ENCODE measurements at places on chromosomes 3 and 15.

DNA sequence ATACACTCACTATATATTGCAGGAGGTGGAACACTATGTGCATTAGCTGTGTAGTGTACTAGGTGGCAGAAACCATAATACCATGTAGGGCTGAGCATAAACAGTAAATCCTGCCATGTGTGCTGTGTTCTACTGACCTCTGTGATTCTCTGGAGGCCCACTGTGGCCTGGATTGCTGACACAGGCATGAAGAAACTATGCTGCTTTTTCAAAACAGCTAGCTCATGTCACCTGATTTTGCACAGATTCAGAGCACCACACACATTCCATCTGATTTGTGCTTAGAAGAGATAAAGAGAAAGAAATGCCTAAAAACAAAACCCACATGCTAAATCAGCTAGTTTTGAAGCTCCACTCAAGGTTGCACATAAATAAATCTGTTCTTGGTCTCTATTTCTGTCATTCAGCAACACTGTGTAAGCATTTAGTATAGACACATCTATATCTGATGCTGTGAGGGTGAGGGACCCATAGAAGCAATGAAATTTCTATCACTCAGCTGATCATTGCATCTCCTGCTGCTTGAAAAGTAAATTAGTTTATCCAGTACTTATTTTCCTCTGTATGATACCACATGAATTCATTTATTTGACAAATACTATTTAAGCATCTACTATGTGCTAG is 1007.7 kb upstream of the SEMA6D start:
- DNase-seq = no peak

- DNase-seq = peak; percentile 26
These were observed 34.3 kb downstream of the PRR23E start for GRCh38 chr3:127226946-127227842.

- no peak for DNase-seq
These were observed 19.8 kb downstream of the WDR73 start for GRCh38 chr15:84634228-84634837.

GRCh38 chr3:146218880-146219866 is 31.7 kb downstream of the PLSCR4 start:
- peak; percentile 34 for DNase-seq

GRCh38 chr3:3446251-3446650 is 266.8 kb upstream of the CRBN start:
- no peak for DNase-seq

- no peak for DNase-seq
These were observed 38.4 kb upstream of the ALCAM start for GRCh38 chr3:105328338-105328730.

GRCh38 chr3:140341203-140341602 is 336.7 kb upstream of the TRIM42 start:
- DNase-seq = no peak

- no peak for DNase-seq
These were observed 52.7 kb upstream of the OXTR start for GRCh38 chr3:8822141-8822540.

DNA sequence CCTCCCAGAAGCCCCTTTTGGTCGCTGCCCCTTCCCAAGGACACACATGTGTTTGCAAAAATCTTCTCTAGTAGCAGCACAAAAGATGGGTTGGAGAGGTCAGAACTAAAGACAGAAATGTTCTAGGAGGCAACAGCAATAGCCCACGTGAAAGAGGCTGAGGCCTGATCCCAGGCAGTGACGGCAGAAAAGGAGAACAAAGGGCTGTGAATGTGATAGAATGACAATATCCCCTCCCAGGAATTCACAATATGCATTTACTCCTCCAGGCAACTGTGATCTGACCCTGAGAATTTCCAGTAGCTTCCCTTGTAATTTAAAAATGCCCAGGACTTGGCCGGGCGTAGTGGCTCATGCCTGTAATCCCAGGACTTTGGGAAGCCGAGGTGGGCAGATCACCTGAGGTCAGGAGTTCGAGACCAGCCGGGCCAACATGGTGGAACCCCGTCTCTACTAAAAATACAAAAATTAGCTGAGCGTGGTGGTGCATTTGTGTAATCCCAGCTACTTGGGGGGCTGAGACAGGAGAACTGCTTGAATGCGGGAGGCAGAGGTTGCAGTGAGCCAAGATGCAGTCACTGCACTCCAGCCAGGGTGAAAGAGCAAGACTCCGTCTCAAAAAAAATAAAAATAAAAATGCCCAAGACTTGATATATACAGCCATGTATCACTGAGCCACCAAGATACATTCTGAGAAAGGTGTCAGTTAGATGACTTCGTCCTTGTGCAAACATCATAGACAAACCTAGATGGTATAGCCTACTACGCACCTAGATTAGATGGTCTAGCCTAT is 43.6 kb upstream of the PIAS1 start:
- DNase-seq = no peak

GRCh38 chr3:193884652-193885051 is 251.3 kb upstream of the HES1 start:
- no peak for DNase-seq

DNA sequence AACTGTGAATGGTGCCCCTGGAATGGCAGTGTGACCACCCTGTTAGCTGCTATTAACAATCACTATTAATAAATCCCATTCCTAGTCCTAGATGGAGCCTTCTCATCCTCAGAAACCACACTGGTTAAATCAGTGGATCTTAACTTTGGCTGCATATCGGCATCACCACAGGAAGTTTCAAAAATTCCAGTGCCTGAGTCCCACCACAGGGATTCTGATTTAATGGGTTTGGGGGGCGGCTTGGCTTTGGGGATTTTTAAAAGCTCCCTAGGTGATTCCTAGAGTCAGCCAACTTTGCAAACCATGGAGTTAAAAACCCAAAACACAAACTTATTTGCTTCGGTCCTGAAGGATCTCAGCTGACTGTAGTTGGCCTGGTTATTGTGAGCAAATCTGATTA is 3.1 kb downstream of the FAM107A start:
- no peak for DNase-seq

DNA sequence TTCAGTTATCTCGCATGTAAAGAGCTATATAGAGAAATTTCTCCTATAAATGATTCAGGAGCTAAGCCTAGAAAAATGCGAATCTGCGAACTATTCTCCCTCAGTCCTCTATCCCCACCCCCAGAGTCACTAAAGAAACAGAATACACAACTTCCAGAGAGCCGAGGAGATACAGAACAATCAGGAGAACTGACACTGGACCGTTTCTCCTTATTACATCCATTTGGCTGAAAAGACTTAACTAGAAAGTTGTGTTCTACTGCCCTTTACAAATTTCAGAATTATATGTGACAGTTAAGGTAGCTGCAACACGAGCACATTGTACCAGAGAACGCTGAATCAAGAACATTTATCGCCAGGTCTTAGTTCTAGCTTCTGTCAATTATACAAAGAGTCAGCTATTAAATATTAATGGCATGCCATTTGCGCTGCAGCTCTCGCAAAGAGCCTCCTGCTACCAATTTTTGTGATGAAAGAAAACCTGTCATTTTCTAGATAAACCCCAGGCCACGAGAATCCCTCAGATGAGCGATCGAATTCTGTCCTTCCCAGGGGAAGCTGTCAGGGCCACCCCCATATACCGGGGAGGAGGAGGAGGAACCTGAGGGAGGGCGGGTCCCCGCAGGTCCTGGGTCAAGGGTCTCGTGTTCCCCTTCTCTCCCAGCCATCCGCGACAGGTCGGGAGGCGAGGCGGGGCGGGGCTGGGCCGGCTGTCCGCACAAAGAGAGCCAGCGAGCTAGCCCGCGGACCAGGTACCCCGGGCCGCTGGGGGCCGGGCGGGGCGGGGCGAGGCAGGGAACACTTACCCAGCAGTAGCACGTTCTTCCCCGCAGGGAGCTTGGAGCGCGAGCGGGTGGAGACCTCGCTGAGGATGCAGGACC is 878 bp downstream of the DYNC1LI1 start:
- DNase-seq = peak; percentile 62

GRCh38 chr3:184345317-184346144 is 8.1 kb downstream of the FAM131A start:
- DNase-seq = peak; percentile 36
